ENCODE measurements at places on chromosomes 7 and 10.

- H3K4me3 ChIP-seq, result peak overlapping the region; percentile 21
- DNase-seq, result no peak
- H3K27me3 ChIP-seq, result peaks cover 13% of the 10 kb centered on the region
Measured at GRCh38 chr7:134988161-134988560, 1.9 kb downstream of the AGBL3 start.

- H3K4me1 ChIP-seq, result peaks cover 5% of the 10 kb centered on the region
- peaks cover 24% of the 10 kb centered on the region for H3K36me3 ChIP-seq
- H3K4me3 ChIP-seq, result no peak overlapping the region
- no peaks in the 10 kb centered on the region for H3K27me3 ChIP-seq
Measured at GRCh38 chr7:17910377-17910776, 29.9 kb downstream of the SNX13 start.

DNA sequence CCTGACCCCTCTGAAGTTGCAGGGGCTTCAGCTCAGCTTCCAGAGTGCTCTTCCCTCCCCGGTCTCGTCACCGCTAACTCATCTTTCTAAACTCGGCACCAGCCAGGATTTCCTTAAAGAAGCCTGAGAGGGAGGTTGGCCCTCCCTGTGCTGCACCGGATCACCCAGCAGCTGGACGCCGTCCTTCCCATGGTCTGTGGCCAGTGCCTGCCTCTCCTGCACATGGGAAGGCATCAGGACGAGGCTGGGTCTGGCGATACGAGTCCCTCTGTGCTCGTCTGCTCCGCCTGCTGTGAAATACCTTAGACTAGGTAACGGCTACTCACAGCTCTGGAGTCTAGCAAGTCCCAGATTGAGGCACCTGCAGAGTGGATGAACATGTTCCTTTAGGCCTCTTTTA lies 179.1 kb downstream of the ZMYND11 start:
- DNase-seq, result no peak
- peak overlapping the region; percentile 77 for H3K27ac ChIP-seq
- H3K27me3 ChIP-seq, result peaks cover 4% of the 10 kb centered on the region
- no peak overlapping the region for H3K4me3 ChIP-seq

DNA sequence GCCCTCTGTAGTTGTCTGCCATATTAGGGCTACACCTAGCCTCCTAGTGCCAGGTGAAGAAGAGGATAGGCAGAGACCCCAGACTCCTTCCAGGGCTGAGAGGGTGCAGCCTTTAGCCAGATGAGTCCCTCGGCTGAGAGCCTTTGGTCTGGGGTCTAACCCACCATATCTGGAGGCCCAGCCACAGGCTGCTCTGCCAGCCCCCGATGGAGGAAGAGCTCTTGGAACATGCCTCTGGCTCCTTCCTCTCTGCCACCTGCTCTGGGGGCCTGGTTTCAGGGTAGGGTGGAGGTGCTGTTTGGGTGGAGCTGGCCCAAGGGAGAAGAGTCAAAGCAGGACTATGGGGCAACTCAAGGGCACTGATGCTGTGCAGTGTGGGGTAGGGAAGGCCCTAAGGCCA lies 1.4 kb downstream of the LRRC18 start:
- DNase-seq, result no peak
- peaks cover 22% of the 10 kb centered on the region for H3K4me1 ChIP-seq
- H3K27me3 ChIP-seq, result peaks cover 58% of the 10 kb centered on the region
- H3K27ac ChIP-seq, result no peak overlapping the region
- no peaks in the 10 kb centered on the region for H3K36me3 ChIP-seq

DNA sequence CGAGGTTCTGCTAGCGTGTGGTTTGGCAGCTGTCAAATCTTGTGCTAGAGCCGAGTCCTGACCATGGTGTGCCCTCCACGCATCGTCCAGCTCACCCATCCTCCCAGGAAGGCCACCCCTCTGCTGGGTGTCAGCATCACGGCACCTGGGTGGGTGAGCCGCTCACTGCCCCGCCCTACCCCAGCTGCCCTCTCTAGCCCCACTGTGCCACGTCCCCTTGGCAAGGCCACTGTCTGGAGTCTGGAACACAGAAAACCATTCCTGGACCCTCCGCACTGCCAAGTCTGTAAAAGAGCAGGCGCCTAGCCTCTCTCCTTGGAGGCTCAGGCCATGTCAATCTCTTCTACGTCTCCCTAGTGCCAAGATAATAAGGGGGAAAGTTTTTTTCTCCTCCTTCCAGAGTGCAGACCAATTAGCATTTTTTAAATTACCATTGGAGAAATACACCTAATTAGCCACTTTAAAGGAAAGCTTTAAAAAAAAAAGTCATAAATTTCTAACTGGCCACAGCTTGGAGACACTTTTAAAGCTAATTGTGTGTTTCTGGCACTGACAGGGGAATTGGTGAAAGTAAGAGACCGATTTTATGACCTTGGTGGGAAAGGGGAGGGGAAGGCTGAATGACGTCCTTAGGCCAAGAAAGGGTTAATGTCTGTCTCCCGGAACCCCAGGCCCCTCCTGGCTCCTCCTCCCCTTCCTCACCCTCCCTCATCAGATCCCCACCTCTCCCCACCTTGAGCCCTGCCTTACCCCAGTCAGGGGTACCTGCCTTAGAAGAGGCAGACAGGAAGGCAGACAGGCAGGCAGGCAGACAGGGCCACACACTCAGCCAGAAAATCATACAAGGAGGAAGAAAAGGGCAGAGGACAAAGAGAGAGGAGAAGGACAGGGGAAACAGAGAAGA lies 151.2 kb downstream of the PLXNA4 start:
- peak; percentile 13 for DNase-seq
- H3K36me3 ChIP-seq, result peaks cover 9% of the 10 kb centered on the region
- peaks cover 99% of the 10 kb centered on the region for H3K4me1 ChIP-seq
- H3K4me3 ChIP-seq, result peak overlapping the region; percentile 51
- H3K27ac ChIP-seq, result peak overlapping the region; percentile 95
- peaks cover 37% of the 10 kb centered on the region for H3K27me3 ChIP-seq

Measured in nephron progenitor cell (in vitro differentiated cells).